HCT116 (cell line): ENCODE measurements at places on chromosomes 4 and X.

- no peak for DNase-seq
Measured at GRCh38 chr4:89878611-89879010, 16.0 kb upstream of the MMRN1 start.

DNA sequence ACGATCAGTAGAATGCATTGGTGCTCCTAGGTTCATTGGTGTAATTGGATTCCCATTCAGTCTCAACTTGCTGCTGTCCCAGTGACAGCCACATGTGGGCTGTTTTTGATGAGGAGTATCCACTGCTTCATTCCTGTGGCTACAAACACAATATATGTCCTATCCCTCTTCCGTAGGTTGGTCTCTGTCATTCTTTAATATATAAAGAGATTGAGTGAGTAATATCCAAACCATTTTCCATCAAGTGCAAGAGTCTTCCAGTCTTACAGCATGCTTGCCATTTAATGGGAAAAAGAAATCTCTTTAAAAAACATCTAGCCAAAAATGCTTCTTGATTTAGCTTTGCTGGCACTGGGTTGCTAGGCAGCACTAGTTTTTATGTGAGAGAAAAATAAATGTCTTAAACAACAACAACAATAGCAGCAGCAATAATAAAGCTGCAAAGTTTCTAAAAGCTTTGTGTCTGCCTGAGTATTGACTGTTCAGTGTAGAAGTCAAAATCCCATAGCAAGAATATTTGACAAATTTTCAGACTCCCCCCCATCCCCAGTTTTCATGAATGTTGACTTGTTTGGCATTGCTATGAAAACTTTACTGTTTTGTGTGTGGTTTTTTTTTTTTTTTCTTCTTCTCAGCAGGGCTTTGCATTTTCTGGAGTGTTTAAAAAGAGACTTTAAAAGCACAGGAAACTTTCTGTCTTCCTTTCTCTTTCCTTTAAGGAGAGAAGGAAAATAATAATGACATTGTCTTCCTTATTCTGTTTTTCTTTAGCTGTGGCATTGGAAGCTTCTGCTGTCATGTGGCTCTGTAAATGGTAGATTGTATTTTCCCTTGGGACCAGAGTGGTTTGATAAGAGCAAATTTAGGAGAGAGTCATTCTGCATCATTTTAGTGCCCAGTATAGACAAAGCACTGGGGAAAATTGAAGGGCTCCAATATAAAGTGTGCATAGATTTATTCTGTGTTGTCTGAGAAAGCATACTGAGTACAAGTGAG lies 244.3 kb downstream of the ARHGAP10 start:
- no peak for DNase-seq

DNA sequence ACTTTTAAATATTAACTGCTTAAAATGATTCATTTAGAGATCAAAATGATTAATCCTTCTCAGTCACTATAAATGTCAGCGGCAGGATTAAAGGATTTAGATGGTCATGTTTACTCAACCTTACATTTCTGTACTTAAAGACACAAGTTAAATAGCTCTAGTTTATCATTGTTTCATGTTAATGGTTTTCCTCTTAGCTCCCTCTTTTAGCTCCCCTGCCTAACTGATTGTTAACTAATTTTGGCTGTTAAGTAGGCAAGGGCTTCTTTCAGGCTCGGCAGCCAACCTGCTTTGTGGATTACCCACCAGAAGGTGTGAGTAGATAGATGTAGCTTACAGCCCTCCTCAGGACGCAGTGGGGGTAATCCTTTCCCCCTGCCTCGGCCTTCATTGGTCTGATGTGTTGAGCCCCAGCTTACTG lies 96.0 kb downstream of the TENM3 start:
- DNase-seq, result no peak

GRCh38 chr4:52877694-52878093 lies 15.6 kb downstream of the RASL11B start:
- DNase-seq, result no peak

DNA sequence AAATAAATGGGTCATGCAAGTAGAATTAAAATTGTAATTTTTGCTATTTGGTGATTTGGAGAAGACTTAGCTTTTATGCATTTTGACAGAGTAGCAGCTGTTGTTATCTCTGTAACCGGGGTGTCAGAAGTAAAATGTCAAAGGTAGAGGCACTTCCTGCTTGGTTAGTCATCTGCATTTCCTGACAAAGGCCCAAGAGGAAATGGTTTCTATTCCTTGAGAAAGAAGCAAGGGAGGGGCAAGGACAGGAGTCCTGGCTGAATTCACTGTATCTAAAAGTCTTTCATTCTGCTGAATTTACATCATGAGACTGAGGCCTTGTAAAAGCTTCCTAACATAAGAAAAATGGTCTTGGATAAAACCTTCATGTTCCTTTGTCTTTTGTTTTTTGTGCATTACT lies 550.9 kb upstream of the BOD1L1 start:
- no peak for DNase-seq

DNA sequence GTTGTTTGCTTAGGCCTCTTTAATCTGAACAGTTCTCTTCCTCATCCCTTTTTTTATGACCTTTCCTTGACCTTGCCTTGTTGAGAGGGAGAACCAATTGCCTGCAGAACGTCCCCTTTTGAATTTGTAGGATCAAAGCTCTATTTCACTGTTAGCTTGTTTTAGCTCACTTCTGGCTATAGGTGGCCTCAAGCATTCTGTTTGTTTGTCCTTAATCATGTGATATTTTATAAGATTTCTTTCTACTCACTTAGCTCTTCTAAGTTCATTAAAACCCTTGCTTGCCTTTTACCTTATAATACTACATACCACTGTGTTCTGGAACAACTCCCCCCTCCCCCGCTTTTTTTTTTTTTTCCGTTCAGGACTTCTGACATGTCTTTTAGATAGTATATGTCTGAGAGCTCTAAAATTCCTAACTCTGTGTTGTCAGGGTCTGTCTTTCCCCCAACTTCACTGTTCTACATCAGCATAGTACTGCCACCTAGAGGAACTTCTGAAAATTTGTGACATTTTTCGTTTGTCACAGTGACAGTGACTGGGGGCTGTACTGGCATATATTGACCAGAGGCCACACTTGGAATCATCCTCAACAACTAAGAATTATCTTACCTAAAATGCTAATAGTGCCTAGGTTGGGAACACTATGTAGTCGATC lies 128.5 kb downstream of the LARP7 start:
- DNase-seq, result peak; percentile 43
